ENCODE measurements at places on chromosomes 5 and 9.

DNA sequence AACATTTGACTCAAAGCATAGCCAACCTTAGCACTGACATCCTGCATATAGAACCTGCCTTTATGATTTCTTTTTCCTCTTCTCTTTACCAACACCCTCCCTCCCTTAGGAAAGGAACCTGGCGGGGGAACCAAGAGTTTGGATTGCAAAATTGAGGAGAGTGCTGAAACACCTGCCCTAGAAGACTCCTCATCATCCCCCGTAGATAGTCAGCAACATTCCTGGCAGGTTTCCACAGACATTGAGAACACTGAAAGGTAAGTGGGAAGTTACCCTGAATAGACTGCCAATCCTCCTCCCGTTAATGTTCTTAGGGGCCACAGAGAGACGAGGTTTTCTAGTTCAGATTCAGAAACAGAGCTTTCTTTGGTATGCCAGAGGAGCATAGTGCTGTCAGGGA, 88.8 kb downstream of the RGS7BP start:
- no peak for DNase-seq

GRCh38 chr5:25387953-25388352, 743.2 kb upstream of the CDH10 start:
- DNase-seq = no peak

GRCh38 chr9:114827641-114828302, 21.9 kb upstream of the TNFSF15 start:
- DNase-seq = no peak

DNA sequence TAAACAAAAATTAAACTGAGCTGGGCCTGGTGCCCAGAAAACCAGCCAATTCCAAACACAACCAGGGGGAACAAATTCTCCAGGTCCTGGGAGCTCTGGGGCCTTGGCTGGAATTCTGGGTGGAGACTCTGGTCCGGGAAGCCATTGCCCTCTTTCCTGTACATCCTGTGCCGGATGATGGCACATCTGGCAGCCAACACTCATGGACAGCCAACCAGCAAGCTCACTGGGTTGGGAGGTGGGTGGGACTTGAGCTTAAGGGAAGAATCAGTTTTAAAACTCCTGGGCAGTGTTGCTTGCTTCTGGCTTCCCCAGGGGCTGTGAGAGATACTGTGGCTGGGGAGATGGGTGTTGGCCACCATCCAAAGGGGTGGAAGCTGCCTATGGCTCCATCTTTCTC, 56.1 kb downstream of the PCDH1 start:
- no peak for DNase-seq

- no peak for DNase-seq
Observed at GRCh38 chr9:109264877-109265587, 55.8 kb downstream of the EPB41L4B start.

DNA sequence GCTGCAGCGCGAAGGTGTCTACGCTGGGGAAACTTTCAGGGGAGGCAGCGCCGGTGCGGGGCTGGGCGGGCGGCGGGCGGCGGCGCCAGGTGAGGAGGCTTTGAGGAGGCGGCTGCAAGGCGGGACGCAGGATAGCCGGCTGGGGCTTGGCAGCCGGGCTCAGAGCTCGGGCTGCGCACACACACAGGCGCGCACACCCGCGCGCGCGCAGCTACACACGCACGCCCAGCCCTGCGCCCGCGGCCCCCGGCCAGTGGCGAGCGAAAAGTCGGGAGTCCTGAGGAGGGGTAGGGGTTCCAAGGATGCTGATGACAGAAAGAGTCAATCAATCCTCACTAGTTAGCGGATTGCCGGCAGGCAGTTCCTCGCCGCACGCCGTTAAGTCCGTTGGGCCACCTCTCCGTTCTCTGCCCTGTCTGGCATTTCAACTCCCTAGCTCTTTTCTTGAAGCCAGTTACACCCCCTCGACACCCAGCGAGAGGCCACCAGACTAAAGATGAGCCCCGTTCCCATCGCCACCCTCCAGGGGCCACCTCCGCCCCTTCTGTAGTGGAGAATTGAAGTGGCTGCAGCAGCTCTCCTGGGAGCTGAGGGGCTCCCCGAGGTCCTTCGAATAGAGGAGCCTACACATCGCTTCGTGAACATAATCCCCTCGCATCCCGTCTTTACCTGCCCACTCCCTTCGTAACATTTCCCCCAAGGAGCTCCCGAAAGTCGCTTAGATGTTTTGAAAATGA, 1640.3 kb upstream of the C9orf72 start:
- no peak for DNase-seq

- peak; percentile 42 for DNase-seq
Observed at GRCh38 chr9:92641092-92641809, 28.7 kb downstream of the IPPK start.

DNA sequence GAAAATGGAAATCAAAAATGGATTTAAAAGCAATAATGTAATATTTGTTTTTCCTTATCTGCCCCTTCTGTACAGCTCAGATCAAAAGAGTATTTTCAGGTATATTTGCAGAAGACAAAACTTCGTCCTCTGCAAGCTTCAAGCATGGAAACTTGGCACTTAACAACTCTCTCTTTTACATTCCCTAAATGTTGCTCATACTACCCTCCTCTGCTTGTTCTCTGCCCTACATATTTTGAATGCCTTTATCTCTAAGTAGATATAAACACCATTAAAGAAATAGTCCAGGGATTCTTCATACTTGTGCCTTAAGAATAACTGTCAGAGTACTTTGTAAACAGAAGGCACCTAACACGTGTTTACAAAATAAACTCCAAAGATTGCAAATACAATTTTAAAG, 19.2 kb upstream of the SMC2 start:
- no peak for DNase-seq

DNA sequence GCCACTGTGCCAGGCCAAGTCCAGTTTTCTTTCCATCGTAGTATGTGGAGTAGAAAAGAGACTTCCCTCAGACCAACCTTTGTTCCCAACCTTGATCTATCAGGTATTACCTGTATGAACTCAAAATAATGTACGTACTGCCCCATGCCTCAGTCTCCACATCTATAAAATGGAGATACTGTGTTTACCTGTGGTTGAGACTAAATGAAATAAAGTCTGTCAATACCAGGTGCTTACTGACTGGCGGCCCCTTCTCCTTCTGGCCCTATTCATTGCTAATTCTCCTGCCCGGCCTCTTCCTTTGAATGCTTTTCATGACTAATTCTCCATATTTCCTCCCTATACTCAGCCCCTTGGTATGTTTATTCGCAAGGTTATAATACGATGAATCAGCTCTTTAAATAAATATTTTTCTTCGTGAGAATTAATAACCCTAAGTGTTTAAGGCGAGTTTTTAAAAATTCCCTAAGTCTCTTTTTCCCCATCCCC, 89.6 kb upstream of the BASP1 start:
- no peak for DNase-seq

GRCh38 chr9:129665389-129665775, at the start of gene PRRX2:
PRRX2 (plus strand) TSS chr9:129665647; CDS start chr9:129665868, 221 bp downstream.
- no peak for DNase-seq

GRCh38 chr9:111928359-111928720, 31.7 kb downstream of the UGCG start:
- no peak for DNase-seq

DNA sequence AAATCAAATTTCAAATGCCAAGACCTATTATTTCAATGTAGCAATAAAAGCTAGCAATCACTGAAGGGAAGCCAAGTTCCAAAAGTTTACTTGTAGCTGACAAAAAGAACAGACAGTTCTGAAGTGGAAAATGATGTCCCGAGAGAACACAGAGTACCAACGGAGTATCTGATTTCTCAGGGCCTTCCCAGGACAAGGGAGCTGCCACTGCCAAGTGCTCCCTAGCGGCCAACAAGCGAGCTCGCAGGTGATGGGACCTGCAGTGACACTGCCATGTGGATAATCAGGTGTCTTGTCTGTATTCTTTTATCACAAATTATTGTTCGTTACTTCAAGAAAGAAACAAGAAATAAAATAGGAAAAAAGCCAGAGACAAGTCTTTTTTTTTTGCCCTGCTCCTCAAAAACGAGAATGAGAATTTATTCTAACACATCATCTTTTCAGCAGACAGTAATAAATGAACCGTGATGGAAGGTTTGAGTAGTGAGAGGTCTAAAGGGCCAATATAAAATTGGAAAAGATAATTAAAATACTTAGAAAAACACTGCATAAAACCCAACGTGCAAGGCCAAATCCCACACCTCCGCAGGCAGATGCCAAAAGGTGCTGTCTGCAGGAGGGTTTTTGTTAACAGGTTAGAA, 159.4 kb downstream of the MYO10 start:
- DNase-seq = no peak

- DNase-seq = peak; percentile 84
Observed at GRCh38 chr5:67268231-67269021, 71.8 kb upstream of the CD180 start.

- DNase-seq = no peak
Observed at GRCh38 chr5:125609011-125609410, 814.2 kb upstream of the GRAMD2B start.

GRCh38 chr5:141868541-141868940, 9.7 kb downstream of the PCDH1 start:
- no peak for DNase-seq

- no peak for DNase-seq
Observed at GRCh38 chr5:15009420-15009819, 137.8 kb upstream of the ANKH start.

- DNase-seq = peak; percentile 83
Observed at GRCh38 chr5:10524376-10525123, 39.3 kb upstream of the ANKRD33B start.

All from suprapubic skin (tissue), 4 donors.